ENCODE measurements at places on chromosomes 5 and 9.

DNA sequence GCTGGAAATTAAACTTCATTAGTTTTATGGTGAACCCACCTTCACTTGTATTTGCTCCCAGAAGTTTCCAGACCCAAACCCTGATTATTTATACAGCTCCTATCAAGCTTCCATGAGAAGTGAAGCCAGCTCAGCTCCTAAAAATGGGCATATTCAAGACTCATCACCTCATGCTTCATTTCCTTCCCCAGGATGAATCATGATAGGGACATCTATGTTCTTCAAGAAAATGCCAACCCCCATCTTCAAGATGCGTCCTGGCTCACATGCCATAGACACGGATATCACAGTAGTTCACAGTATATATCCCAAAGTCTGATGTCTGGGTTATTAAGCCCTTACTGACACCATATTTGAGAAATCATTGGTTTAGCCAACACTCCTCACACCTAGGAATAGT, 217.6 kb downstream of the NPR3 start:
- no peak for DNase-seq

DNA sequence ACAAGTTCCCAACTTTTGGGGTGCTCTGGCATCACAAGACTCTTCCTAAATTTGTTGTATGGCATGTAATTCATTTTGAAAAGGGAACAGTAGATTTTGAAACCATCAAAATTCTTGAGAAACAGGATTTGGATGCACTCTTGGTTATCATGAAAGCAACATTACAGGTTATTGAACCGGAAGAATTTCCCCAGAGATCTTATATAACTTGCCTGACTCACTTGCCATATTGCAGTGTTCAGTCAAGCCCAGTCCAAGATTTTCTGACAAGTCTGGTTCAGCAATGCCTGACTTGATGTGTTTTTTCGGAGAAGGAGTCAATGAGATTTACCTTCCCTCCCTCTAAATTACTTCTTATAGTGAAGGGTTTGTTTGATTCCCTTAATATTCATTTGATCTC, 32.0 kb downstream of the SMIM15 start:
- DNase-seq, result no peak

GRCh38 chr5:142486020-142486419, 161.2 kb upstream of the SPRY4 start:
- no peak for DNase-seq

- DNase-seq, result no peak
These were observed 128.2 kb upstream of the RASEF start for GRCh38 chr9:83191154-83191553.

- no peak for DNase-seq
These were observed 1.0 kb downstream of the TLE4 start for GRCh38 chr9:79572608-79573411.

- no peak for DNase-seq
These were observed 6.1 kb downstream of the IL31RA start for GRCh38 chr5:55857247-55857640.

Data from NCI-H2081 (cell line).